ENCODE measurements at places on chromosomes 16 and 17. TPM values are rescaled to one million over a fixed set of nuclear protein-coding genes. Genes with fewer than 3 reads are reported as not detected.

Gene PCGF2
- total RNA-seq = 32.6 TPM

Gene CDH13
- total RNA-seq = 55.2 TPM

Gene HS3ST3B1
- total RNA-seq = 3.8 TPM

Gene TMEM204
- total RNA-seq = not detected

Gene SLC5A10
- 0.16 TPM for total RNA-seq

Gene KDM6B
- 37.9 TPM for total RNA-seq

Gene CD300A
- not detected for total RNA-seq

Gene STH
- total RNA-seq = not detected

Gene FADS6
- not detected for total RNA-seq

Gene CD300LB
- total RNA-seq = not detected

Gene C16orf92
- not detected for total RNA-seq

Gene RHBDF1
- 30.0 TPM for total RNA-seq

Gene TPSB2
- total RNA-seq = not detected

Gene LRRC45
- total RNA-seq = 2.6 TPM

Gene C16orf82
- not detected for total RNA-seq

Gene KRT16
- 109 TPM for total RNA-seq

Gene HSF4
- 34.8 TPM for total RNA-seq

Gene INCA1
- total RNA-seq = 0.44 TPM

Gene KRT12
- not detected for total RNA-seq

Gene TMIGD1
- total RNA-seq = not detected

Gene SLC6A4
- total RNA-seq = not detected

Gene FN3K
- total RNA-seq = 4.0 TPM
